SJSA1 (cell line): ENCODE measurements at places on chromosomes 12 and 14.

DNA sequence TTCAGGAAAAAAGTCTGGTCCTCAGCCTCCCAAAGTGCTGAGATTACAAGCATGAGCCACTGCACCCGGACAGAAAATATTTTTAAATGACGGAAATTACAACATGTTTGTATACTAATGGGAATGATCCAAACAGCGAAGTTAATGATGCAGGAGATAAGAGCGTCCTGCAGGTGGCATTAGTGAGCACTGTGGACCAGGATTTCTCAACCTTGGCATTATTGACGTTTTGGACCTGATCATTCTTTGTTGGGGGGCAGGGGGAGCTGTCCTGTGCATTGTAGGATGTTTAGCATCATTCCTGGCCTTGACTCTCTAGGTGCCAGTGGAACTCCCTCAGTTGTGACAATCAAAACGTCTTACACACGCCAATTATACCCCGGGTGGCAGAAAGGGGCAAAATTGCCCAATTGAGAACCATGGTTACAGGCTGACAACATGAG is 34.1 kb downstream of the SCFD1 start:
- no peak for DNase-seq

DNA sequence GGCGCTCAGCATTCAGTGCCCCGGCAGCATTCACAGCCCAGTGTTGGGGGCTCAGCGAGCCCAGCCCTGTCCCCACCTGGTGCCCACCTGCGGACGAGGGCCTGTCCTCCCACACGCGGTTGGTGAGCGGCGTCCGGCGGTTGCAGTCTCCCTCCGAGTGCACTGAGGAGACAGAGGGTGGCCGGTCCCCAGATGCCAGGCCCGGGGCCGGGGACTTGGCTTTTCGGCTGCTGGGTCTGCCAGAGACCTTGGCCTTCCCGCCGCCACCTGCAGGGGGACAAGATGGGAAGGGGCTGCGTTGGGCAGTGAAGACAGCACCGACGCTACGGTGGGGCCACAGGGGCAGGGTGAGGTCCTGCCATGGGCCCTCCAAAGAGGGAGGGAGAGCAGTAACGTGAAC is 31.2 kb downstream of the RFLNA start:
- DNase-seq, result no peak

DNA sequence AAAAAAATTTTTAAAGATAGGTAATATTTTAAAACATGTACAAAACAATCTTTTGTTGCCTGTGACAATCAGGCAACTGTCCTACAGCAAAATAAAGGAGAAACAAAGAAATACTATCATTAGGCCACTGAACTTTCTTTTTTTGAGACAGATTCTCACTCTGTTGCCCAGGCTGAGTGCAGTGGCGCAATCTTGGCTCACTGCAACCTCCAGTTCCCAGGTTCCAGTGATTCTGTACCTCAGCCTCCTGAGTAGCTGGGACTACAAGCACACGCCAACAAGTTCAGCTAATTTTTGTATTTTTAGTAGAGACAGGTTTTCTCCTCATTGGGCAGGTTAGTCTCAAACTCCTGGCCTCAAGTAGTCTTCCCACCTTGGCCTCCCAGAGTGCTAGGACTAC is 16.6 kb downstream of the RPAP3 start:
- no peak for DNase-seq

- DNase-seq, result no peak
Observed at GRCh38 chr14:91935586-91935985, 11.9 kb downstream of the FBLN5 start.
